ENCODE measurements at places on chromosomes 4 and X.

GRCh38 chrX:40078489-40079227 is 19.1 kb downstream of the BCOR start:
- DNase-seq: no peak

DNA sequence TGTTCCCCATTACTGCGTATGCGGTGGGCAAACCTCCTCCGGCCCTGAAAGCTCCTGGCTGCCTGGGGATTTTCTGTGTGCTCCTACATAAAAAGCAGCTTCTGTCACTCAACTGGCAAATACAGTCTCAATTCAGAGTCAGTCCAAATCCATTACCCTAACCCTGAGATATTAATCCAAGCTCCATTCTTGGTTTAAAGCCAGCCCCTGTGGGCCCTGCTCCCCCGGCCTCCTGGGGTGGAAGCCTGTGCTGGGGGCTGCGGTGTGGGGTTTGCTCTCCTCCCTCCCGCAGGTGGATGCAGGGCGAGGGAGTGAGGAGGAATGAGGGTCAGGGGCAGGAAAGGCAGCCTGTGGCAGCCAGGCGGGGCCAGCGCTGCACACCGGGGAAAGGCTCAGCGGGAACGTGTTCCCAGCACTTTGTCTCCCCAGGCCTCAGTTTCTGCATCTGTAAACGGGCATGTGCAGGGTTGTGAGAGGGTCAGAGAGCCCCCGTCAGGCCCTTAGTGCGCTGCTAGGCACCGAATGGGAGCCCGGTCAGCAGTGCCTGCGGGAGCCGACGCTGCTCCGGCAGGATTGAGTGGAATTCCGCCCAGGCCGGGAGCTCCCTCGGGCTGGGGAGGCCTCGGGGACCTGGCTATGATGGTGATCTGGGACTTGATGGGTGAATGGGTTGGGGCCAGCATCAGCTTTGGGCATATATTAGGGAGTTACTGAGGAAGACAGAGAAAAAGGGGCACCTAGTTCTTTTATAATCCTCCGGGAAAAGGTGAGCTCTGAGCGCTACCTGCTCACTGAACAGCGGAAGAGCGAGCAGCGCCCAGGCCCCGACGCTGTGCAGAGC is 6.3 kb upstream of the RGS12 start:
- peak; percentile 13 for DNase-seq

GRCh38 chr4:101707596-101707995 is 82.9 kb upstream of the BANK1 start:
- no peak for DNase-seq

DNA sequence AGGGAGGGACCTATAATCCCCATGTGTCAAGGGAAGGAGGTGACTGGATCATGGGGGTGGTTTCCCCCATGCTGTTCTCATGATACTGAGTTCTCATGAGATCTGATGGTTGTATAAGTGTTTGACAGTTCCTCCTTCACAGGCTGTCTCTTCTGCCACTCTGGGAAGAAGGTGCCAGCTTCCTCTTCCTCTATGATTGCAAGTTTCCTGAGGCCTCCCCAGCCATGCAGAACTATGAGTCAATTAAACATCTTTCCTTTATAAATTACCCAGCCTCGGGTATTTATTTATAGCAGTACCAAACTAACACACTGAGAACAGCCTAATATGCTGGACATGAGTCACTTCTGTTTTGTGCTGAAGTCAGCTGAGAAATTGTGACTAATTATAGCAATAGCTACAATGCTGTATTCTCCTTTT is 656.9 kb upstream of the CPEB2 start:
- DNase-seq: peak; percentile 7

DNA sequence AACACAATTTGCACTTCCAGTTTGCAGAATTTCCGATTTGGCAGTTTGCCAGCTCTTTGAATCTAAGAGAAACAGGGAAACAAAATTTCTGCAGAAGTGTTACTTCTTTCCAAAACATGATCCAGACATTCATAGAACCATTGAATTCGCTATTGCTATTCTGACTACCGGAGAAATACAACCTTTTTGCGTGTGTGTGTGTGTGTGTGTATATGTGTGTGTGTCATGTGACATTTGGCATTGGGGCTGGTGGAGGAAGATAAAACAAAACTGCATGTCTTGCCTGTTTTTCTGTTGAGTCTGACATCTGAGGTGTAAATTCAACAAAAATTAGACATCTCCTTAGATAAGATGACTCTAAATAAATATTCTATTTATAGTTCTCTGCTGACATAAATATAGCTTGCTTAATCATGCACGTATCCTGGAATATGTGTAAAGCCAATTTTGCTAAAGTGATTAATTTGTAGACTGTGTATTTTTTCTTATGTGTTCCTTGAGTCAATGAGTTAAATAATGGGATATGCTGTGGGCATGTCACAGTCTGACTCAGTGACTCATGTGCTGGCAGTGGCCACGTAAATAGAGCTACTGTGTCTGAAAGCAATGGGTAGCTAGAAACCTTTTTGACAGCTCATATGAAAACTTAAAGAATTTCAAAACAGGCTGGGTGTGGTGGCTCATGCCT is 98.9 kb downstream of the HPGD start:
- peak; percentile 5 for DNase-seq

DNA sequence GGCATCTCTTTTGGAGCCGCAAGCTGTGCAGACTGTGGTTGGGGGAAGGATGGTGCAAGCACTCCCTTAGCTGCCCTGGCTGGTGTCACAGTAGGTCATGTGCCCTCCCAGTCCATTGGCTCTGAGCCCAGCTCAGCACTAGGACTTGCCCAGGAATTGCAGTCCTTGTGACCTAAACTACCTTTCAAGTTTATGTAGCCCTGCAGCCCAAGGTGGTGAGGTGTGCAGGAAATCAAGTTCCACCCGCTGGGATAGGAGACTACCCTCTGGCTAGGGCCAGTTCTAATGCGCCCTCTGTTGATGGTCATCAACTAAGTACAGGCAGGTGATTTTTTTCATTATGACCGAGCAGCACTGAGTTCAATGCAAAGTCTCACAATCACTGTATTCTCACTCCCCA is 335.2 kb downstream of the UBE2NL start:
- no peak for DNase-seq

- no peak for DNase-seq
Measured at GRCh38 chrX:34826964-34827363, 115.6 kb upstream of the FAM47B start.

- no peak for DNase-seq
Measured at GRCh38 chrX:30821116-30821515, 67.9 kb downstream of the TAB3 start.

DNA sequence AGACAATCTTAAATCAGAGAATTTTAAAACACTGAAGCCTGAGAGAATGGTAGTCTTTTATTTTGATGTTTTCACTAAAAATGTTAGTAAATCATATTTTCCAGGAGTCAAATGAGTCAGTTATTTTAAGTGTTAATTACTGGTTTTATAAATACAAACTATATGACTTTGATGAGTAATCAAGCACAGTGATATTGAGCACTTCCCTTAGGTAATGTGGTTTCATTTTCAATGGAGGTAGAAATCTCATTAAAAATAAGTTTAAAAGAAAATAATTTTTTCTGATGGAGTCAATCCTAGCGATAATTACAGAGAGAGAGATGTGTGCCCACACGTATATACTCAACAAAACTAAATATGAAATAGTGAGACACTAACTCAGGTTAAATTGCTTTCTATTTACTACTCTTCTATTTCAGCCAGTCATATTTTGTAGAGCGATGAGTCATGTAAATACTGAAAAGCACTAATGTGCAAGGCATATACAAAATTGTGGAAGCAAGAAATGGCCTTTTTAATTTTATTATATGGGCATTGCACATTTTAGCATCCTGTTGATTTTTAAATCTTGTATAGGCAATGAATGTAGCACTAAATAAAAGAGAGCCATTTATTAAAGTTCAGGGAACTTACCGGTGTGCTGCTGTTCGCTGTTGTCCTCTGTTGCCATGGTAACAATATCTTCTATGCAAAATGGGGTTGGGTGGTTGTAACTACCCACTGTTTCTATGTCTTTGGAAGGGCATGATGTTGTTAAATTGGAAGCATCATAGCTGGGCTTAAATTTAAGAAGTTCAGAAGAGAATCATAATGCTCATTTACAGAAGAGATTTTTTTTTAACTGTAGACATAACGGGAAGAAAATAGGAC is 513.7 kb downstream of the TLL1 start:
- DNase-seq: no peak

- no peak for DNase-seq
Measured at GRCh38 chr4:189035091-189035490, 895.9 kb downstream of the TRIML1 start.

GRCh38 chrX:100404851-100405250 is 5.2 kb downstream of the PCDH19 start:
- no peak for DNase-seq

DNA sequence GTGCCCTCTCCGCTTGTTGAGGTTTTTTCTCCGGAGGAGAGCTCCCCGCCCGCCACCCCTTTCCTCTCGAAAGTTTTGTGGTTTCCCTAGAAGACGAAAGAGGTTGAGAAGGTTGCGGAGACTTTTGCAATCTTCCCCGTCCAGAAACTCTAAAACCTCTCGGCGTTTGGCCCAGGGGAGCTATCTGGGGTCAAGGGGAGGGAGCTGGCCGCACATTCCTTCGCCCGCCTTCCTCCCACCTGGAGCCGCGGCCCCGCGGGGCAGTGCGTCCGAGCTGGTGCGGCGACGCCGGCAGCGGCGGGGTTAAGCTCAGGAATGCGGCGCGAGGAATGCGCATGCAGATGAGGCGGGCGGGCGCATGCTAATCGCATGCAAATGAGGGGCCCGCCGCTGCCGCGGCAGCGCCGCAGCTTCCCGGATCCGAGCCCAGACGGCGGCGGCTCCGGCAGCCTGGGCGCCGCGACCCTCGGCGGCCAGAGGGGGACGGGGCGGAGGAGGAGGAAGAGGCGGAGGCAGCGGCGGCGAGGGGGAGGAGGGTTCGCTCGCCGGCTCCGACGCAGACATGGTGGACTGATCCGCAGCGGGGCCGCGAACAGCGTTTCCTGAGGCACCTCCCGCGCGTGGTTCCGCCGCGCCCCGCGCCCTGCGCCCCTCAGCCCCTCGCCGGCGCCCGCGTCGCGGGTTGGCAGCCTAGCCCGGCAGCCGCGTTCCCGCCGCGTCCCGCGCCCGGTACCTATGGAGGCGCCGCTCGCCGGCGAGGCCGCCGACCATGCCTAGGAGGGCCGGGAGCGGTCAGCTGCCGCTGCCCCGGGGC is at the start of gene WWC2:
Gene WWC2 (plus strand): TSS at position 535 of the 814 bp plus-strand sequence. CDS start 235 bp downstream, at position 770.
- DNase-seq: peak; percentile 56

DNA sequence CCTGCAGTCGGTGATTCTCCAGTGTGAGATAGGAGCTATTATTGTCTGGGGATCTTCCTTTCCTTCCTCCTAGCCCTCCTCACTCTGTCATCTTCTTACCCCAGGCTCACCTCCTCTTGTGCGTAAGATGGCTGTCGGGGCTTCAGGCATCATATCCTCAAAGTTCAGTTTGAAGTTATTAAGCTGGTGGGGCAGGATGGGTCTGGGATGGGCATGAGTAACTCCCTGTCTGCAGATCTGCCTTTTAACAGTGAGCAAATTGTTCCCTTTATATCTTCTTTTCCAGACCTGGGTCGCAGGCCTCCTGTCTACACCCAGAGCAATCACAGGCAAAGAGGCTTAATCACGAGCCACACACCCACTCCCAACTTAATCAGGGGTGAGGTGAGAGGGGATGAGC is 900 bp upstream of the MTMR1 start:
- DNase-seq: no peak

- DNase-seq: no peak
Measured at GRCh38 chr4:87251106-87251505, 30.7 kb upstream of the KLHL8 start.

DNA sequence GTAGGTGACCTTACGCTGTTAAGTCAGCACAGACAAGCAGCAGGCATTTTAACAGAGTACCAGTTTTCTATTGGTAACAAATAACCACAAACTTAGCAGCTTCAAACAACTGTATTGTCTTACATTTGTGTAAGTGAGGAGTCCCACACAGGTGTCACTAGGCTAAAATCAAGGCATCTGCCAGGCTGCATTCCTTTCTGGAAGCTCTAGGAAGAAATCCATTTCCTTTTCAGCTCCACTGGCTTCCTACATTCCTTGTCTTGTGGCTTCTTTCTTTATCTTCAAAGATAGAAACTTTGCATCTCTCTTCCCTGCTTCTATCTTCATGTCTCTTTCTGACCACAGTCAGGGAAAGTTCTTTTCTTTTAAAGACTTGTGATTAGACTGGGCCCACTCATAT is 139.9 kb downstream of the TMEM144 start:
- no peak for DNase-seq

DNA sequence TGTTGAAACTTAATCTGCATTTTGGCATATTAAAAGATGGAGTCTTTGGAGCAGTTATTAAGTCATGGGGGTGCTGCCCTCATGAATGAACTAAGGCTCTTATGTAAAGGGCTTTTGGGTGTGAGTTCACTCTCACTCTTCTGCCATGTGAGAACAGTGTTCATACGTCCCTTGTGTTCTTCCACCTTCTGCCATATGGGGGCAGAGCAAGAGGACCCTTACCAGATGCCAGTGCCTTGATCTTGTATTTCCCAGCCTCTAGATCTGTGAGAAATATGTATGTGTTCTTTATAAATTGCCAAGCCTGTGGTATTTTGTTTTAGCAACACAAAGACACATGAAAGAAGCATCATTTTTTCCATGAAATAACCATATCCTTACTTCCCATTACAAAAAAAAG is 213.9 kb downstream of the SPOCK3 start:
- no peak for DNase-seq

- no peak for DNase-seq
Measured at GRCh38 chr4:158890294-158890693, 121.5 kb downstream of the FNIP2 start.

DNA sequence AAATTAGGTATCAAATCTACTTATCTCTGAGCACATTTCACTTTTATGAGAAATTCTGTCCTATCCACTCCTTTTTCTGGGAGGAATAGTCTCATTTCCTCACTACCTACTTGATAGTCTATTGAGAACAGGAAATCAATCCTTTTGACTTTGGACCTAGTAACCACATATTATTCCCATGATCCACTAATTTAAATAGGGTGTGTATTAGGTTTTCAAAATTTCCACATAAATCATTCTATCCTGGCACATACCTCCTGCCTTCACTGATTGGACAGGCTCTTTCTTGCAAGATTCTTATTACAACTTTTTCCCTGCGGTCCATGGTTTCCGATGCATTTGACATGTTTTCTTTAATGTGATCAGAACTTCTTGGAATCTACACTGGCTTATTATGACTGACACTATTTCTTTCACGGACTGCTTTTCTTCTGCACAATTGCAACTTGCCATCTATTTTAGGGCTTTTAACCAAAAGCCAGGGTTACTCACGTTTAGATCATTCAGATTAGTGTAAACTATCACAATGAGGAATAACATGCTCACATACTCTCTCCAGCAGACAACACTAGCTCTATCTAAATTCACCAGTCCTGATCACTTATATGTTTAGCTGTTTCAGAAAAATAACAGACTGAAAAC is 419.9 kb upstream of the SLIT2 start:
- DNase-seq: no peak

DNA sequence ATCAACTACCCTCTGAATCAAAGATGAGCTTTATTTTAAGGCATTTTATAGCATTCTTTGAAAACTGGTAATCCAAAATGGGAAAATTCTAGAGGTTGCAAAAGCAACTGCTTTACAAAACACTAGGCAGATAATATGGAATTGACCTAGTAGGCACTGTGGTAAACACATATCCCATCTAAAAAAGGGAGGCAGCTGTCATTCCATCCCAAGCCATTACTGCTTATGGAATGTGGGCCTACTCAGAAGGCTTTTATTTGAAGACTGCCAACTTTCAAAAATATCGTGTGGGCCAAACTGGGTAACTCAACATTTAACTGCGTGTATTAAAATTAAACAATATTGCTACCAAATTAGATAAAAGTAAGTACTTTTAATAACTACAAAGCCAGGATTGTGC is 19.3 kb downstream of the UBE2D3 start:
- DNase-seq: no peak

Data from CD4-positive, alpha-beta T cell treated with Interleukin-2 at 100 ng/mL for 4 hours (primary cell).